ENCODE measurements at places on chromosomes 2 and 18.

DNA sequence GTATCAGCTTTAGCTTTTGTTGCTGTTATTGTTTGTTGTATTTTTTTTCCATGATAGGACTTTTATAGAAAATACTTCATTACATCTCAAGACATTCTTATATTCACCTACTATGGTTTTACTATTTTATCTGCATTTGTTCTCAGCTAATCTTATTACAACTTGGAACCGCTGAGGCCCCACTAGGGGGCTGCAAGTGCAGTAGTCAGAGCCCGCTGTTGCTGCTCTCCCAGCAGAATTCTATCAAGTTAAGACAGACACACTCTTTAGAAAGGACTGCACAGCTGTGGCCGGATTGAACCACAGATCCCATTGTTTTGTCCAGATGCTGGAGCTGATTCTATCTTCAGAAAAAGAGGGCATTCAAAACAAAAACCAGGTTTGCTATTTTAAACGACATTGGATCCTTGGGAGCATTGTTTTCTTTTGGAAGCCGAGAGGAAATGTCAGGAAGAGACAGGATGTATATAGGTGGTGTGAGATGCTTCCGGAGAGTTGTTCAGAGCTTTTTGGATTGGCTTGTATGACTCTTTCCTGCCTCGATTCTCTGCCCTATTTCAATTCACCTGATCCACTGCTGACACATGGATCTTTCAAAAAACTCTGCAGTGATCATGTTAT lies 105.7 kb upstream of the GAREM1 start:
- no peak for DNase-seq

DNA sequence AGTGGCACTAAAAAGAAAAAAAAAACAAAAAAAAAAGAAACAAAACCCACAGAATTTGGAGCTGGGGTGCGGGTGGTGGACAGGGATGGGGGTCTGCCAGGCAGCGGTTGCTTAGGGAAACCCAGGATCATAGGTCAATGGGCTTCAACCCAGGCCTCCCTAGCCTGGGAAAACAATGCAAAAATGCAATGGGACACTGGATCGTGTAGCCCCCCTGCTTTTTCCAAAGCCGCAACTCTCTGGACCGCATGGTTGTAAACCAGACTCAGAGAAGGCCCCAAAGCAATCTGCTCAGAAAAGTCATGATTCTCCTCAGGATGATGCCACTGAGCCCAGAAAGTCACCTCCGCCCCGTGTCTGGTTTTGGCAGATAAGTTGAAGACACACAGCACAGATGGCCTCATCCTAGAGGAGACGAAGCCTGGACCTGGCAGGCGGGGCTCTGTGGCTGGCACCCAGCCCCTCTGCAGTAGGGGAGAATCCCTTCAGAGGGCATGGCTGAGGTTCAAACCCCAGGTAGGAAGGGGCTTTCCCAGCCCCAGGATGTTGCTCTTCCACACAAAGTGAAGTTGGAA lies 5.1 kb downstream of the DLX2 start:
- peak; percentile 19 for DNase-seq

DNA sequence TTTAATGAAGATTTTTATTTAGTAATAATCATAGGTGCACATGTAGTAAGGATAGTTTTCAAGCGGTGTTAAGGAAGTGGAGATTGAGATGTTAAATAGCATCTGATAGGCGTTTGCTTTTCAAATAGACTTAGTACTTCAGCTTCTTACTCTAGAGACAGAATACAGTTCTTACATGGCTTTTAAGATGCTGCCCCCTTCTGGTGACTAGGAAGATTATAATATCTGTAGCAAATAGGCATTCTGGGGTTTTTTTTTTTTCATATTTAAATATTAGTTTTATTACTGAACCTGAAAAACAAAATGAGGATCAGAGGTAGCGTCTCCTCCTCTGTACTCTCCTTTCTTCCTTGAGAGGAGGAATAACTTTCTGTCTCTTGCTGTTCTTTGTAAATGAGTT lies 100.2 kb downstream of the AGAP1 start:
- peak; percentile 66 for DNase-seq

DNA sequence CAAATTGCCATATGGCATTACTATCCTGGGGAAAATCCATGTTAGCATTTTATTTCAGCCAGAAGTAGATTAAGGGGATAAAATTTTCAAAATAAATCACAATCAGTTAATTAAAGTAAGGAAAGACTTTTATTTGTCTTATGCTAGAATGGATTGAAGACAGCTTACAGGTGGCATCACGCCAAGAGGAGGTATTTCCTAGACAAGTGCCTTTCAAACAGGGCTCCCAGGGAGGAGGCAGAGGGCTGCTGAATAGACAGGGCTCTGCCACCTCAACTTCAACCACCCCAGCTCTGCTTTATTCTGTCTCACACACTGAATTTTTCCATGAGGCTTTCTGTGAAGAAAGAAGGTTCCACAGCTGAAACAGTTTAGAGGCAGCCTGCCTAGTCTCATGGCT lies 12.2 kb downstream of the CCDC68 start:
- DNase-seq = no peak

DNA sequence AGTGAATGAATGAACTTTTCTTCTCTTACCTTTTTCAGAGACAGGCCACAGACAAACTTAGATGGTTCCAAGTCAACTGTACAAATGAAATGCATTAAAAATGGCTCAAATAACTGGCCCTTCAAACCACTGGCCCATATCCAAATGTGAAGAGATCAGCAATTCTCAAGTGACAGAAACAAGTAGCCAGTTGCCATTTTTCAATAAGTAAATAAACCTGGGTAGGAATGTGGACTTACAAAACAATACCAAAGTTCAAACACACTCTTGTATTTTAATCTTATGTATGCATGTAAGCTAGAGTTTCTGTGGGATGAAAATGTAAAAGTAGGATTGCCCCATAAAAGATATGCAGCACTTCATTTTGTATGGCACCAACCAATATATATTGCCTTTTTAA lies 129.2 kb downstream of the MEP1B start:
- no peak for DNase-seq

DNA sequence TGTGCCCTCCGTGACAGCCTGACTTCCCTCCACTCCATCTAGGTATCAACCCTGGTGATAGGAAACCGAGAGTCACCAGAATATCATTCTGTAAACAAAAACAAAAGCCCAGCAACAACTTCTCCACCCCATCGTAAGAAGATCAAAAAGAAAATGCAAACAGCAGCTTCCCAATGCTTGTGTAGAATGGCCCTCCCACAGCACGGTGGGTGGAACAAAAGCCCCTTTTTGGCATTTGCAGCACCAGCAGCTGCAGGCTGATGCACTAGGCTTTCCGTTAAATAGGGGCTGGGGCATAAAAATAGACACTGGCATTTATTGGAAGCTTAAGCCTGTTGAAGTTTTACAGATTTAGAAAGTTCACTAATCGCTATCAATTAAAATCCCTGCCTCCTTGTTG lies 513.0 kb downstream of the GALR1 start:
- DNase-seq = no peak

DNA sequence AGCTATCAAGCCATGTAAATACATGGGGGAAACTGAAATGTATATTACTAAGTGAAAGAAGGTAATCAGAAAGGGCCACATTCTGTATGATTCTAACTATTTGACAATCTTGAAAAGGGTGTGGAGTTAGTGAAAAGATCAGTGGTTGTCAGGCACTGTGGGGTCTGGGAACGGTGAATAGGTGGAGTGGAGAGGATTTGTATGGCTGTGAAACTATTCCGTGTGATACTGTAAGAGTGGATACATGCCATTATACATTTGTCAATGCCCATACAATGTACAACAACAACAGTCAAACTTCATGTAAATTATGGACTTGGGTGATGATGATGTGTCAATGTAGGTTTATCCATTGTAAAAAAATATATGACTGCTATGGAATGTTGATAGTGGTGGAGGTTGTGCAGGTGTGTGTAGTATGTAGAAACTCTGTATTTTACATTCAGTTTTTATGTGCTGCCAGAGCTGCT lies 1116.2 kb downstream of the SUCLG1 start:
- DNase-seq = no peak

DNA sequence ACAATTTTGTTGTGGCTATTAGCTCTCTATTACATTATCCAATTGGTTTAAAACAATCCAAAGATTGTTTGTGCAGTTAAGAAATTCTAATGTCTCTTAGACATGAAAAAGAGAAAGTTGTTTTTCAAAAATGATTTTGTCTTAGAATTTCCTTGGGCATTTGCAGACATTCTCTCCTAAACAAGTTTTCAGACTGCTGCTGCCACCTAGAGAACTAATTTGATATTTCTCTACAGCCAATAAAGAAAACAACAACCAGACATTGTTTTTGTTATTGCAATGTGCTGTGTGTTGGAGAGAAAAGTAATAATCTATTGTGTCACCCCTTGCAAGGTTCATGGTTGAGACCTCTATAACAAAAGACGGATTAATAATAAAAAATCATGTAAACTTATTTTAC lies 119.0 kb upstream of the SYT4 start:
- peak; percentile 92 for DNase-seq

DNA sequence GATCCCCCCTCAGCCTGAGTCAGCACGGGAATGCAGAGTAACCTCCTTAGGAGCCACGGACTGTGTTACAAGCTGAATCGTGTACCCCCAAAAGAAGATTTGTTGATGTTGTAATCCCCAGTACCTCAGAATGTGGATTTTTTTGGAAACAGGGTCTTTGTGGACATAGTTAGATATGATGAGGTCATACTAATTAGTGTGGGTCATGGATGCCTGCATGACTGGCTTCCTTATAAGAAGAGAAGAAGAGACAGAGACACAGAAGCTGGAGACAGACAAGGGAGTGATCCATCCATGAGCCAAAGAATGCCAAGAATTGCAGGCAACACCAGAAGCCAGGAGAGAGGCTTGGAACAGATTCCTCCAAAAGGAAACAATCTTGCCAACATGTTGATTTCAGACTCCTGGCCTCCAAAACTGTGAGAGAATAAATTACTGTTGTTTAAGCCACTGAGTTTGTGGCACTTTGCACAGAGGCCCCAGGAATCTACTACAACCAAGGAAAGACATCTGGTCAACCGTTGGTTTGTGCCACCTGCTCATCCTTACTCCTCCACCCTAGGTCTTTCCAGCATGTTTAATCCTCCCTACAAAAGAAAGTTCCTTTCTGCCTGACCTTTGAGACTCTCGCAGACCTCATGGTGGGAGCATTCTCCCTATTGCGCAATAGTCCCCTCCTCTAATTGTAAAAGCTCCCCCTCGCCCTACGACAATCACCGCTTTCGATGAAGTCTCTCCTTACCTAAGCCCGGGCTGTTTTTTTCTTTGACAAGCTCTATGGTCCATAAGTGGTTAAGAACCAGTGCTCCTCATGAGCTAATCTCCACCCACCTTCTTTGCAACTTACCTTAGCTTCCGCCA lies 91.6 kb downstream of the DNER start:
- DNase-seq = peak; percentile 58

GRCh38 chr2:203376173-203376572 lies 48.0 kb downstream of the ABI2 start:
- DNase-seq = no peak

GRCh38 chr2:118814368-118814767 lies 33.1 kb downstream of the EN1 start:
- no peak for DNase-seq

DNA sequence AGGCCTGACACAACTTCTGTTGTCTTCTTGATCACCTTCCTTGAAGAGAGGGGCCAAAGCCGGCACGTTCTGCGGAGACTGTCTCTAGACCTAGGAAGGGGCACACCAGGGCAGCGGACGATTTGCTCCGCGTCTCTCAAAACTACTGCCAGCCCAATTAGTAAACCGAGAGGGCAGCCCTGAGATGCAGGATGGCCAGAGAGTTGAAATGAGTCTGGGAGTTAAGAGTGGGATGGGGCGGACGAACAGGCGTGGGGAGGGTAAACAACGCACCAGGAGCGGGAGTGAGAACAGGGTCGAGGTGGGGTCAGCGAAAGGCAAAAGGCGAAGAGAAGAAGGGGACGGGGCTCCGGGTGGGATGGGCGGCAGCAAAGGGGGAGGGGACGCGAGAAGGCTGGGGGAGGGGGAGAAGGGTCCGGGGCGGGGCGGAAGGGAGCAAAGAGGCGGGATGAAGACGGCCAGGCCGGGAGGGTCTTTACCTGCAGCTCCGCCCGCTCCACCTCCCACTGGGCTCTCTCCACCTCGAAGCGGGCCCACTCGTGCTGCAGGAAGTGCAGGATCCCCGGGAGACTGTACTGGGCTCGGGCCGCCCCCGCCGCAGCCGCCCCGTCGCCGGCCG lies 476 bp downstream of the STRN start:
- DNase-seq = peak; percentile 74

DNA sequence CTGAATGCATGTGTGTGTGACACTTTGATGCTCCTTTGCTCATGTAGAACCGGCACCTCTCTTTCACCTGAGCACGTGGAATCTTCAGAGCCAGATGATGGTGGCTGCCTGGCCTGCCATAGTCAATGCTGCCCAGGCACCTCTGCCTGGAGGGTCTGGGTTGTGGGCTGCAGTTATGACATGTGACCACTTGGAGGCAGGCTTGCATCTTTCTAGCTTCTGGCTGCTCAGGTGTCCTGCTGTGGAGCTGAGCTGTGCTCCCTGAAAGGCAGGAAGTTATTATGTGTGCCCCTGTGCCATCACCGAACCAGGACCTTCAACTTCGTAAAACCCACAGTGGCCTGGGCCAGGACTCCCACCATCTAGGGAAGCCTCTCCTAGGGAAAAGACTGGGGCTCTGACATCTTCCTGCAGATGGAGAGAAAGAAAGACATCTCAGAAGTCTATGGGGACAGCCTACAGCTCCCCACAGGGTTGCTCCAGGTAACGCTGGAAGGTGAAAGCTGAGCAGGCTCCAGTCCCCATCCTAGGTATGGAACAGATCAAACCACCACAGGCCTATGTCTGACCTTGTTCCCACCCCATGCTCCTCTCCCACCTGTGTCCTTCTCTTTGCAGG lies 30.2 kb downstream of the PSD4 start:
- DNase-seq = no peak

GRCh38 chr2:168136392-168136977 lies 110.9 kb downstream of the STK39 start:
- no peak for DNase-seq

GRCh38 chr2:172278667-172279066 lies 148.7 kb upstream of the ITGA6 start:
- DNase-seq = no peak

DNA sequence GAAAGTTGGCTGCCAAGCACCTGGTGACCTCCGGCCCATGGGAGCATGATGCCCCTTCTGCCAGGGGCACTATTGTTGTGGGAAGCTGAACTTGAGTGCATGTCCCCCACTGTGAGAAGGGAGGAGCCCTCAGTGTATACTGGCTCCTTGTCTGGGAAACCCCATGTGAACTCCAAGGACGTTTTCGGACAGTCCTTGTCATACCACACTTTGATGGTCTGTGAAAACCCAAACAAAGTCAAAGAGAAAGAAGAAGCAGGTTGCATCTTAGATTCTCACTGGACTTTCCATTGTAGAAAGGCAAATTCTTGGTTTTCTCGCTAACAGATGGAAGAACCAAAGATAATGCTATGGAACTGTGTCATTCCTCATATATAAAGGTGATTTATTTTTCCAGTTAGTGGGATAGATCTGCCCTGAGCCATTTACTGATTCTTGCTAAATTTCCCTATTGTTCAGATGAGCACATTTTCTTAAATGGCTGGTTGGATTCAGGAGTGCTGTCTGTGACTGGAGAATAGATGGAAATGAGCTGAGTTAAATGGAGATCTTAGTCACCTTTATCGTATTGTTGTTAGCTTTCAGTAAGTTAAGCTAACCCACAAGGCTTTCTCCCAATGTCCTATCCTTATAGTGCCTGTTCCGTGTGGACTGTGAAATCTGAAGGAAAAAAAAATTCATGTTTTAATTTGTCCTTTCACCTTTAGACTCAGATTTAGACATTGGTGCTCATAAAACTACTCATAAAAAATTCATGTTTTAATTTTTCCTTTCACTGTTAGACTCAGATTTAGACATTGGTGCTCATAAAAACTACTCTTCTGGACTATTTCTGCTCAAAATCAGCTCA lies 166.6 kb downstream of the ACTR3 start:
- DNase-seq = no peak

- DNase-seq = no peak
Observed at GRCh38 chr2:62996534-62997186, 54.0 kb upstream of the OTX1 start.
